Testis (tissue), 5 donors: ENCODE measurements at places on chromosomes 1 and 21.
A peak's percentile ranks its signal among the peaks of the same experiment; 100 is the strongest.

- H3K4me1 ChIP-seq: peaks cover 11% of the 10 kb centered on the region
- no peak overlapping the region for H3K4me3 ChIP-seq
- H3K27me3 ChIP-seq: no peaks in the 10 kb centered on the region
- H3K36me3 ChIP-seq: no peaks in the 10 kb centered on the region
Measured at GRCh38 chr1:205988585-205988995, 14.6 kb downstream of the RAB7B start.

DNA sequence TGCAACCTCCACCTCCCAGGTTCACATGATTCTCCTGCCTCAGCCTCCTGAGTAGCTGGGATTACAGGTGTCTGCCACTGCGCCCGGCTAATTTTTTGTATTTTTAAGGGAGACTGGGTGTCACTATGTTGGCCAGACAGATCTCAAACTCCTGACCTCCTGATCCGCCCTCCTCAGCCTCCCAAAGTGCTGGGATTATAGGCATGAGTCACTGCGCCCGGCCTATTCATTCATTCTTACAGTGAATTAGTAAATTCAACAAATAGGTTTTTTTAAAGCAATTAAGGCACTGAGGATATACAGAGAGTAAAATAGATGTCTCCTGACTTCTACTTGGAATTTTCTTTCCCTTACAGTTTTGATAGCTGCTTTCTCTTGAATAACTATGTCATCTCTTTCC is 43.5 kb downstream of the CDC42 start:
- DNase-seq: no peak
- H3K27me3 ChIP-seq: no peaks in the 10 kb centered on the region
- no peak overlapping the region for H3K27ac ChIP-seq
- H3K4me3 ChIP-seq: no peak overlapping the region

DNA sequence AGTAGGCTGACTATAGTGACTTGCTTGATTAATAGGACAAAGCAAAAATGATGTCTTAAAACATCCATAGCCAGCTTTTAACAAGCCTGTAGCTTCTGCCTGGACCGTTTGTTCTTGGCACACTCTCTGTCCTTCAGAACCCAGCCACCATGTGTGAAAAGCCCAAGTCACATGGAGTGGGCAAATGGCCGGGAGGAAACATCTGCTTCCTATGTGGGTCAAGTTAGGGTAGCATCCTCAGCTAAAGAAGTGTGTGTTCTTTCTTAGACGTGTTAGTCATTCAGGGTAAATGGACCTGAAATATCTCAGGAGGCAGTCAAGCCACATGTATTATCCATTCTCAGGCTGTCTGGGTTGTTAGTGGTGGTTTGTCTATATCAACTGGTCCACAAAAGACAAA is 23.4 kb downstream of the RD3 start:
- peaks cover under 1% of the 10 kb centered on the region for H3K4me1 ChIP-seq
- no peaks in the 10 kb centered on the region for H3K36me3 ChIP-seq
- DNase-seq: peak; percentile 70
- no peaks in the 10 kb centered on the region for H3K27me3 ChIP-seq
- no peak overlapping the region for H3K27ac ChIP-seq

GRCh38 chr1:88327391-88328267 is 356.4 kb upstream of the PKN2 start:
- DNase-seq: no peak
- H3K27me3 ChIP-seq: no peaks in the 10 kb centered on the region
- no peaks in the 10 kb centered on the region for H3K36me3 ChIP-seq
- no peak overlapping the region for H3K27ac ChIP-seq
- no peak overlapping the region for H3K4me3 ChIP-seq

GRCh38 chr1:226950316-226950715 is 10.2 kb downstream of the COQ8A start:
- H3K36me3 ChIP-seq: no peaks in the 10 kb centered on the region
- no peak overlapping the region for H3K4me3 ChIP-seq
- no peaks in the 10 kb centered on the region for H3K27me3 ChIP-seq
- DNase-seq: no peak
- peaks cover 3% of the 10 kb centered on the region for H3K4me1 ChIP-seq

- no peaks in the 10 kb centered on the region for H3K36me3 ChIP-seq
- H3K4me1 ChIP-seq: no peaks in the 10 kb centered on the region
- H3K27me3 ChIP-seq: no peaks in the 10 kb centered on the region
- H3K4me3 ChIP-seq: no peak overlapping the region
- DNase-seq: no peak
Measured at GRCh38 chr1:209895709-209896108, 42.3 kb upstream of the SYT14 start.

DNA sequence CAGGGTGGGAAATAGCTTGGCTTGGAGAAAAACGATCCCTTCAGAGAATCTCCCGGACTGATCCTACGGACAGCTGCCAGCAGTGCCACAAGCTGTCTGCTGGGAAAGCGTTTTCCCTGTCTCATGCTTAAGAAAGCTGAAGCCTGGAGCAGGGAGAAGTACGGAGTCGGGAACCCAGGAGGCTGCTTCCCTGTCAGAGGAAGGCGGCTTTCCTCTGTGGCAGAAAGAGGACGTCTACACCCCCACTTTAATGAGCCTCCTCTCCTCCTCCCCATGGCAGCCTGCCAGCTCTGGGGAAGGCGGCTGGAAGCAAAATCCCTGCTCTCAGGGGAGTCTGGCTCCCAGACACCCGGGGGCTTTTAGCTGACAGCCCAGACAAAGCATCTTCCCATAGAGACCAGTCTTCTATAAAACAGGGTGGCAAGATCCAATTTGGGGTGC is 7.3 kb downstream of the KIF21B start:
- no peaks in the 10 kb centered on the region for H3K27me3 ChIP-seq
- DNase-seq: no peak
- no peaks in the 10 kb centered on the region for H3K36me3 ChIP-seq
- H3K4me3 ChIP-seq: no peak overlapping the region
- H3K4me1 ChIP-seq: peaks cover 26% of the 10 kb centered on the region

DNA sequence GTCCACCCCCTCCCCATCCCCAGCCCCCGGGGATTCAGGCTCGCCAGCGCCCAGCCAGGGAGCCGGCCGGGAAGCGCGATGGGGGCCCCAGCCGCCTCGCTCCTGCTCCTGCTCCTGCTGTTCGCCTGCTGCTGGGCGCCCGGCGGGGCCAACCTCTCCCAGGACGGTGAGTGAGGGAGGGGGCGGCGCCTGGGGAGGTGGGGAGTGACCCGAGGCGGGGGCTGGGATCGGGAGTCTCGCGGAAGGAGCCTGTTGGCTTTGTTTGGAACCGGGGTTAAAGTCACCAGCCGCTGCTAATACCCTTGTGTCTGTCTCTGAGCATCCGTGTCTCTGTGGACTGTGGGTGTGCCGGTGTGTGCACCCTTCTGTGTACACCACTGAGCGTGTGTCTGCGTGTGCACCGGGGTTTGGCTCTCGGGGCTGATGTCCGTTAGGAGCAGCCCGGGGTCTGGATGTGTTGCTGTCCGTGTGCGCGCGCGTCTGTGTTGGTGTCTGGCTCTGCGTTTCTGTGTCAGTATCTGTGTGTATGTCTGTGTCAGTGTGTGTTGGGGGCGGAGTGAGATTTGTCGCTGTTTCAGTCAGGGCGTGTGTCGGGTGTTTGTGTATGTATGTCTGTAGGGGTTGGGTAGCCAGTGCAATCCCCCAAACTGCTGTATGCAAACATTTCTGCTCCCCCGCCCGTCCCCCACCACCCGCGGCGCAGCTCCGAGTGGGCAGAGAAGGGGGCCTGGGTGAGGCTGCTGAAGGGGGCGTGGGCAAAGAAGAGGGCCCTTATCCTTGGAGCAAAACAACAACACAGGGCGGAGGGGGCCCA is 480 bp downstream of the CADM3 start:
- peak; percentile 19 for DNase-seq
- peak overlapping the region; percentile 45 for H3K4me3 ChIP-seq
- H3K4me1 ChIP-seq: peaks cover 12% of the 10 kb centered on the region

- peak; percentile 47 for DNase-seq
- no peaks in the 10 kb centered on the region for H3K27me3 ChIP-seq
- no peaks in the 10 kb centered on the region for H3K4me1 ChIP-seq
- H3K36me3 ChIP-seq: no peaks in the 10 kb centered on the region
Measured at GRCh38 chr1:89523572-89524368, 859 bp upstream of the LRRC8B start.

DNA sequence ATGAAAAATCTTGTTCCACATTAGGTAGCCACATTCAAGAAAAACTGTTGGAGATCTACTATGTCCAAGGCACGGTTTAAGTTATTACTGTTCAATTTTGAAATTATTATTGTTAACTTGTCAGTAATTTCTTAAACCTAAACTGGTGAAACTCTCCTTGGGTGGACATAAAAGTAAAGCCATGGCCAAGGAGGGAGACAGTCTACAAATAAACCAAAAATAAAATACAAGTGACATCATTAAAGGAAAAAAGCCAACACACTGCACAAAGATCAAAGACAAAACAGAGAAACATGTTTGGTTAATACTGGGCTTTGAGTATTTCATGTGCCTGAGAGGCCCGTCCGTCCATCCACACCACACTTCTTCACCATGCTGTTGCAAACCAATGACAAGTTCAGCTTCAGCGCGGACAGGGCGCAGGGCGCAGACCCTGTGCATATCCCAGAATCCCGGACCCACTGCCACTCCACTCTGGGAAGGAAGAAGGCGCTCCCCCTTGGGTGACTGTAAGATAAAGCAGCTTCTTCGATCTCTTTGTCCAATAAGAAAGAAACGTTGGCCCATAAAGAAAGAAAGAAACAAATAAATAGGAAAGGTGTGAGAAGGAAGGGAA is 918 bp upstream of the RASAL2 start:
- DNase-seq: peak; percentile 33
- no peaks in the 10 kb centered on the region for H3K27me3 ChIP-seq
- peaks cover 8% of the 10 kb centered on the region for H3K4me1 ChIP-seq
- peak overlapping the region; percentile 95 for H3K27ac ChIP-seq
- H3K36me3 ChIP-seq: no peaks in the 10 kb centered on the region

- H3K27me3 ChIP-seq: no peaks in the 10 kb centered on the region
- H3K4me3 ChIP-seq: no peak overlapping the region
- H3K4me1 ChIP-seq: peaks cover 22% of the 10 kb centered on the region
- H3K27ac ChIP-seq: no peak overlapping the region
Measured at GRCh38 chr1:229430761-229431283, 3.1 kb downstream of the ACTA1 start.

DNA sequence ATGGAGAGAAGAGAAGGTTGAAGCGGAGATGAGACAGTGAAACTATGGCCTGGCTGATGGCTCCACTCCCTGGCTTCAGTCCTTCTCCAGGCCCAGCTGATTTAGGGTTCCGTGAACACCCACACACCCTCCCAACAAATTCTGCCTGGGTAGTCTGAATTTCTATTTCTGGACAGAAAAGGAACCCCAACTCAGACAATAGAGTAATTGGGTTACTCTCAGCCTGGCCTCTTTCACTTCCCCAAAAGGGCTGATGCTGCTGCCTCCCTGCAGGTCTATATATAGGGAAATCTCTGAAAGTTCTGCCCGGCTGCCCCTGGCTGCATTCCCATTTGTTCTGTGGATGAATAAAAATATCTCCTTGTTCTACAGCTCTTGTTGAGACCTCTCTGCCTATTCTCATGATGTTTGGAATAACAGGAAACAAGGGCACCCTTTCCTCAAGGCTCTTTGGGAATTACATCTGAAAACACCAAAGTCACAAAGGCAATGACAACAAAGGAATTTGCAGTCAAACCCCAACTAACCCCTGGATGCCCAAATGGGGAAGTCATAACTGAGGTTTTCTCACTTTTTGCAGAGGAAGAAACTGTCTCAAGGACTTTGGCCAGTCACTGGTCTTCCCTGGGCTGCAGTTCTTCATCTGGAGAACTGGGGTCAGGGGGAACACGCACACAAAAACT is 11.4 kb upstream of the ZSCAN20 start:
- H3K36me3 ChIP-seq: no peaks in the 10 kb centered on the region
- no peaks in the 10 kb centered on the region for H3K4me1 ChIP-seq
- H3K27me3 ChIP-seq: no peaks in the 10 kb centered on the region

DNA sequence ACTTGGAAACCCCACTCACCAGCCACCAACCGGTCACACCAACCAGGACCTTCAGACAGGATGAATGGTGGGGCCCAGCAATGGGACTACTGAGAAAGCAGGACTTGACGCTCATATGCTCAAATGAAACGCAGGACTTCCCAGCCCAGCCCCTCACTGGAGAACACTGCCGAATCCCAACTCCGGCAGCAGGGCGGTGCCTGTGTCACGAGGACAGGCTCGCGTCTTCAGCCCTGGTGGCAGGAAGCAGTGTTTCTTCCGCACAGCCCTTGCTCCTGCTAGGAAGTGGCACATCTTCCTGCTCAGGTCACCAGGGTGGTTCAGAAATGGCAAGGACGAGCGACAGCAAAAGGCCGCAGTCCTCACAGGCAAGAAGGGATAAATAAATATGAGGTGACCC is 38.9 kb downstream of the CD58 start:
- no peaks in the 10 kb centered on the region for H3K27me3 ChIP-seq
- no peak overlapping the region for H3K4me3 ChIP-seq
- no peak overlapping the region for H3K27ac ChIP-seq
- H3K4me1 ChIP-seq: no peaks in the 10 kb centered on the region
- no peaks in the 10 kb centered on the region for H3K36me3 ChIP-seq
- no peak for DNase-seq

- no peak for DNase-seq
- no peak overlapping the region for H3K4me3 ChIP-seq
- no peaks in the 10 kb centered on the region for H3K4me1 ChIP-seq
- H3K27ac ChIP-seq: no peak overlapping the region
Measured at GRCh38 chr1:186736971-186737685, 56.9 kb upstream of the PTGS2 start.

DNA sequence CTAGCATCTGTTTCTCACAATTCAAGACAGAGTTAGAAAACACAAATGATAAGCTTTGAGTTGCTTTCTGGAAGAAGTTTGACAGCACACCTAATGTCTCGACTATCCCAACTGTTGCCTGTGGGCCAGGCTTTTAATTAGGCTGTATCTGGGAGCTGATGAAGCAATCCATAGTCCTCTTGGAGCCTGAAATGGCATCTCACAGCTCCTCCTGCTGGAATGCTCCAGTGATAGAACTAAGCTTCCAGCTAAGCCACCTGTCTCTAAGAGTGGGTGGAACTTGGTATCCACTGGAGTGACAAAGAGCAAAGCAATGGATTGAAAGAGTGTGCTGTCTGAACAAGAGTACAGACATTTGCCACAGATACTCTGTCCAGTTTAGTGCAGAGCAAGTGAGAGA is 605.3 kb upstream of the NR5A2 start:
- DNase-seq: no peak
- H3K27me3 ChIP-seq: no peaks in the 10 kb centered on the region
- H3K4me3 ChIP-seq: no peak overlapping the region
- H3K4me1 ChIP-seq: no peaks in the 10 kb centered on the region
- H3K27ac ChIP-seq: no peak overlapping the region

GRCh38 chr1:56017336-56017735 is 562.0 kb downstream of the PLPP3 start:
- H3K4me1 ChIP-seq: no peaks in the 10 kb centered on the region
- H3K27me3 ChIP-seq: no peaks in the 10 kb centered on the region
- no peak for DNase-seq
- H3K27ac ChIP-seq: no peak overlapping the region
- no peaks in the 10 kb centered on the region for H3K36me3 ChIP-seq

GRCh38 chr1:36590264-36590663 is 107.6 kb upstream of the CSF3R start:
- H3K36me3 ChIP-seq: no peaks in the 10 kb centered on the region
- H3K4me1 ChIP-seq: peaks cover 9% of the 10 kb centered on the region
- DNase-seq: peak; percentile 86
- no peak overlapping the region for H3K27ac ChIP-seq
- no peak overlapping the region for H3K4me3 ChIP-seq
- H3K27me3 ChIP-seq: no peaks in the 10 kb centered on the region
